AG04449 (cell line): ENCODE measurements at places on chromosomes 3 and 15.

DNA sequence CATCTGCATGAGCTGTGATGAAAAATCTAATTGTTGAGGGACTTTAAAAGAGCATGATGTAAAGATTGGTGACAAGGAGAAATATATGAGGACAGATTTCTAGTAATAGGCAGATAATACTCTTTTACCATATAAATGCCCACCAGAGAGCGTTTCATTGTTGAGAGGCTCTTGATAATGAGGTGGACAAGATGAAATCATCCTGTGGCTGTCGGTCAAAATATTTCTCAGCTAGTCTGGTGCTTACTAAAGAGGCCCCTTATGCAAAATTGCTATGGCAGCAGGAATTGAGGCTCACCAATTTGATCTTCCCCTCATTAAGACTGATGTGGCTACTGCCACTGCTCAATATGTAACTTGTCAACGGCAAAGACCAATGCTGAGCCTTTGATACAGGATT lies 225.0 kb upstream of the RASGRP1 start:
- DNase-seq = no peak

DNA sequence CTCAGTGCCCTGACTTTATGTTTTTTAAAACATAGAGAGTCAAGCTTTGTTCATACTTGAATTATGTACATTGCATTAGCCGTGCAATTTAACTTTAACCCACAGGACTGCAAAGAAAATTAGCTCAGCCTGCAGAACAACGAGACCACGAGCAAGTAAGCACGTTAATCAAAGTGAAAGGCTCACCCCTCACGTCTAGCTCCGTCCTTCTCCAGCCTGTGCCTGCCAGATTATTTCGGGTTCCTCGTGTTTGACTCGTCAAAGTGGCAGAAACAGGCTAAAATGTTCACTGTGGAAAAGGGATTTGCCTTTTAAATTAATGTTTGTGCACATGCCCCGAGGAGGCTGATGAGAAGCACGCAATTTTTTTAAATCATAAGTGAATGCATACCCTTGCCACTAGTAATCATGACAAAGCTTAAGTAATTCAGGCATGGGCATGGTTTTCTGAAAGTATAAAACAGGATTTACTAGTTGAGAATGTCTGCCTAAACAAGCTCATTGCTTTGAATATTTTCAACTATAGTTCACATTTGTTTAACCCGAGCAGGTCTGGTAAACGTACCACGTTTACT lies 15.3 kb downstream of the ZBTB38 start:
- DNase-seq = no peak

DNA sequence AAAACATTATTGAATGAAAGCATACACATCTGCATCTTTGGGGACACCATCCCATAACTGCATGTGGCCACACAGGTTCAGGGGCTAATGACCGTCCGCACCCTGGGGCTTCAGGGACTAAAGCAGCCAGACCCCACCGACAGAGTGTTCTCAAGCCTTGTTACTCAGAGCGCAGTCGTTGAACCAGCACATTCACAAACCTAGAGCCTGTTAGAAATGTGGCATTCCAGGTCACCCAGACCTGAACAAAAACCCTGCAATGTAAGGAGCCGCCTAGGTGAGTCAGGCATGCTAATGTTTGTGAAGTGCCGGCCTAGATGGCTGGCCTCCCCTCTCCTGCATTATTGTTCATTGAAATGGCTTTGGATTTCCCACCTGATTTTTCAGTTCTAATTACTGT lies 52.3 kb upstream of the HACD2 start:
- no peak for DNase-seq

DNA sequence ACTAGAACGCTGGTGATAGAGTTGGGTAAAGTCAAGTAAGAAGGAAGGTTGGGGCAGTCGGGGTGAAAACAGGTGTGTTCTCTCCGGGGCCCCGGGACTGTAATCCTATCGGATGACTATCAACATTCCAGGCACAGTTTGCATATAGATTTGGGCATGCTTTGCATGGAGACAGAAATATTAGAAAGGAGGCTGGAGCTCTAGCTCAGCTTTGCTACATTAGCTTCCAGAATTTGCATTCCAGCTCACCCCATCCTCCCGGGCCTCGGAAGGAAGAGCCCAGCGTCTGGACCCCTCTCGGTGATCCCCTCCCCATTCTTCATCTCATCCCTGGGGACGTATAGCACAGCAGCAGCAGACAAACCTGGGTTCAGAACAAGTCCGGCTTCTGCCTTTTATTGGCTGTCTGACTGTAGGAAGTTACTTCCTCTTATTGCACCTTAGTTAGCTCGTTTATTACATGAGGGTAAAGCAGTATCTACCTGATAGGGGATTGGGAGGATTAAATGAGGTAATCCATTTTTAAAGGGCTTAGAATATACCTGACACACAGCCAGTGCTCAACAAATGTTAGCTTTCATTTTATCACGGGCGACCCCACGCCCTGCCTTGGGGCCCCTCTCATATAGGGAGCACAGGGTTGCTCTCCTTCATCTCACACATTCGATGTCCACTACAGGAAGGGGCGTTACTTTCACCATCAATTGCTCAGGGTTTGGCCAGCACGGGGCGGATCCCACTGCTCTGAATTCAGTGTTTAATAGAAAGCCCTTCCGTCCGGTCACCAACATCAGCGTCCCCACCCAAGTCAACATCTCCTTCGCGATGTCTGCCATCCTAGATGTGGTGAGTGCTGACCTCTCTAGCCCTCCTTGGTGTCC lies 3.2 kb downstream of the HTR3E start:
- no peak for DNase-seq

DNA sequence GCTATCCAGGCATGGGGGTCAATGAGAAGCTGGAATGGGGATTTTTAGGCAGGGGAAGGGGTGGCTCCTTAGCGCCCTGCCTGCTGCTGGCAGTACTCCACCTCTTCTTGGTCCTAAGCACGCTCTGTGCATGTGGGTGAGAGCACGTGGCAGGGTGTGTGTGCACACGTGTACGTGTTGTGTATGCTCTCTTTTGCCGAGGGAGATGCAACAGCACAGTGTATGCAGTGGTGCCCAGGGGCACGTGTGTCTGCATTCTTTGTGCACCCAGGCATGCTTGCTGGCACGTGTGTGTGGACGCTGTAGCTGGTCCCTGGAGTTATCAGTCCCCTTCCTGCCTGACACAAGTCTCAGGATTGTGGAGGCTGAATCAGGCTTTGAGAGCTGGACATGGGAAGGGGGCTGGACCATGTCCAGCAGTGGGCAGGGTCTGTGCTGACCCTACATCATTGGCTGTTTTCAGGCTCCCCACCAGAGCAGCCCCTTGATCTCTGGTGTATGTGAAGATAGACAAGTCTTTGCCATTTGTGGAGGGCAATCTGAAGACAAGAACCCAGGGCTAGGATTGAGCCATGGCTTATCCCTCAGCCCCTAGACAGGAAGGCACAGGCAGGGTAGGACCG lies 1.9 kb upstream of the CAMKV start:
- DNase-seq = no peak

DNA sequence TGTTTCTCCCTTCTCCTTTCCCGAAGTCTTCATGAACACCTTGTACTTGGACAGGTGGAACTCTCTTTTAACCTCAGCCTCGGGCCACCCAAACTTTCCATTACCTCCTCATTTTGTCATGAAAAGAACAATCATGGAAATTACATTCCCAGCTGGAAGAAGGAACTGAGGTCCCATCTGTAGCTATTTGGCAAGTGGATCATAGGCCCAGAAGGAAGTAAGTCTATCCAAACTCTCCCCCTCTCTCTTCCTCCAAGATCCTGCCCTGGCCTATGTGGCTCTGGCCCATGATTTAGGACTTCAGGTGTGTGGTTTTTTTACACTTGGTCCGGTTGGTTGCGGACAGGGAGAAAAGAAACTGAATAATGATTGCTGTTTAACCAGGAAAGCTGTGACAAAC lies 44.1 kb downstream of the ITGB5 start:
- DNase-seq = no peak

DNA sequence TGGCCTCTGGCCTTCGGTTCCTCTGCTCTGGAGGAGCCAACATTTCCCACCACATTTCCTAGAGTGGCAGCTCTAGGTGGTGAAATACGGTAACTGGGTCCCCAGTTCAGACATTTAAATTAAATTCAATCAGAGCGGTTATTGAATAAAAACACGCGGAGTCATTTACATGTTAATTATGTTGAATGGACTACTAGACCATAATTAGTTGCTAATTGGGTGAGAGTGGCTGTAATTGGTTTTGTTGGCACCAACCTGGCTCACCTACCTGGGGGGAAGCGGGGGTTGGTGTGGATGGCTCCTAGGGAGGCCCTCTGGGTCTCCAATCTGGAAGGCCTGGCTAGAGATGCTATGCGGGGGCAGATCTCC lies 12.7 kb downstream of the SEMA3F start:
- DNase-seq = no peak

DNA sequence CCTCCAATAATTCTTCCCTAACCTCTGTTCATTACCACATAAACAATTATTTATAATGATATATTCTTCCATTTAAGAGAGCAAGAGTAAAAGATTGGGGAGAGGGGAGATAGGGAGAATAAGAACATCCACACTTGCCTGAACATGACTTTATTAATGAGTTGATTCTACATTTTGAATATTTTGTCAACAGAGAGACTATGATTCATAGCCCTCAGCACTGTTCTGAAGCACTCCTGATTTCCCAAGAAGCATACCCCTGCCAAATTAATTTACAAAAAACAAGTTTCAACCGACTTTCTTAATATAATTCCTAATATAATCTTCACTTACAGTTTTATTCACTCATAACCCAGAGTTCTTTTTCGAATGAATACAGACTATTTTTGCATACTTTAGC lies 828.8 kb downstream of the ROBO2 start:
- DNase-seq = no peak

GRCh38 chr3:163543662-163544061 lies 1534.6 kb downstream of the SI start:
- DNase-seq = no peak
